Pons (tissue), 1 donor: ENCODE measurements at places on chromosomes 3 and 15.

DNA sequence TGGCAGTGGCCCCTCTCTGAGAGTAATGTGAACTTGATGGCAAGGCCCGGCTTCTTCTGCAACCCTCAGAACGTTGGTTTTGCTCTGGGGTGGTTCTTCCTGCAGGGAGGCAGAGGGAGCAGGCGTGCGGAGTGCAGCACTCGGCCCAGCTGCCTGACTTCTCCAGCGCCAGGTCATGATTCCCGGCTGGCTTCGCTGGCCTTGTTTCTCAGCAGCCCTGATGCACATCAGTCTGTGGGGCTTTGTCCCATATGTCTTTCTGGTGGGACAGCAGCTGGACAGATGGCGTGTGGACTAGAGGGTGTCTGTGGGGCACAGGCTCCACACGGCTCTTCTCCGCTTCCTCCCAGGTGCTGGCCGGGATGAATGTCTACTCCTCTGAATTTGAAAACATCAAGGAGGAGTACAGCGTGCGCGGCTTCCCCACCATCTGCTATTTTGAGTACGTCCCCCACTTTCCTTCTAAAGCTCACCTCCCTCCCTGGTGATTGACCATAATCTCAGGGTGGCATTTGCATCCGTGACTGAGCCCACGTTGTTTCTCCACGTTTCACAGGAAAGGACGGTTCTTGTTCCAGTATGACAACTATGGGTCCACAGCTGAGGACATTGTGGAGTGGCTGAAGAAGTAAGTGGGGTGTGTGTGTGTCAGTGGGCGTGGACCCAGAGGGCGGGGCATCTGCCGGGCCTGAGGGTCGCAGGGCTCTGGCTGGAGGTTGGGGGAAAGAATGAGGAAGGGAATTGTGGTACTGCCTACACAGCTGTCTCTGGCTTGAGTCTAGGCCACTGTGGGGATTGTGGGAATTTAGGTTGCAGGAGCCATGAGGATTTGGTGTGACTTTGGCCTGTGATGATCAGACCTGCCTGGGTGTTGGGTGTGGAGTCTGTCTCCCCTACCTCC, 57.1 kb downstream of the PDIA5 start:
- no peak for DNase-seq

GRCh38 chr15:92810418-92811138, 89.5 kb upstream of the CHD2 start:
- DNase-seq = peak; percentile 87

- DNase-seq = no peak
These were observed 7.2 kb downstream of the MESP2 start for GRCh38 chr15:89783111-89783860.

- no peak for DNase-seq
These were observed 89.6 kb upstream of the CBLB start for GRCh38 chr3:105958237-105959000.

- peak; percentile 15 for DNase-seq
These were observed 2.5 kb downstream of the SLC22A13 start for GRCh38 chr3:38268087-38268486.

GRCh38 chr3:112464264-112464663, 35.0 kb downstream of the BTLA start:
- peak; percentile 14 for DNase-seq

DNA sequence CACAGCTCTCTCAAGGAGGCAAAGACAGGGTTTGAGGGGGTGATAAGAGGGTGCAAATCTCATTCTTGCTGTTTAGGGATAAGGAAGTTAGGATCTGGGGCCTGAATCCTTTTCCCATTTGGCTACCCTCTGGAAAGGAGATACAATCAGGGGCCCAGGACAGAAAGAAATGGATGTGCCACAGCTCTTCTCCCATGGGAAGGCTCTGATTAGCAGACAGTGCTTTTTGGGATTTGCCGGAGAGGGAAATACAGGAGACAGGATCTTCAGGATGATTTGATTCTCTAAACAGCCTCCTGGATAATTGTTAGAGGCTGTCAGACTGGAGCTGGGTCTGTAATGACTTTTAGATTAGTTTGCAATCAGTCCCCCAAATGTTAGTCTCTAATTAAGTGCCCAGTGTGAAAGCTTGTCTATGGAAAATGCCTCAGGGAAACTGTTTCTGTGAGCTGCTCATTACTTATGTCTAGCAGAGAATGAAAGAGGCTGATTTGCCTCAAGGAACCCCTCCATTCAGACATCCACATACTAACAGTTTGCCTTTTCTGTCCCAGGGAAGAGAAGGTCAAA, 67.6 kb downstream of the COL6A5 start:
- no peak for DNase-seq

DNA sequence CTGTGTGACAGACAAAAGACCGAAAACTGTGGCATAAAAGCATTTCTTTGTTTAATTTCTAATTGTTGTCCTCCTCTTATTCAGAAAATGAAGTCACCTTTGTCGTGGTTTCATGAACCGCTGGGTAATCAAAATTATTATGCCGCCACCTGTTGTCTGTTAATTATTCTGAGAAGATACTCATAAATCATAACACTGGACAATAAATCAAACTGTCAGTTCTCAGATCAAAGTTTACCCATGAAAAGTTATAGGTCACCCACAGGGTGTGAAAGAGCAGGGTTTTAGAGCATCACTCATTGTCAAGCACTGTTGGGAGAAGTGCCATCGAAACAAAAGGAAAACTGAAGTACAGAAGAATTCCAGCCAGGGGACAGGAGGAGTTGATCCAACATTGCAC, 474.3 kb downstream of the NR2F2 start:
- no peak for DNase-seq

- DNase-seq = peak; percentile 64
These were observed 47.2 kb downstream of the SLC12A8 start for GRCh38 chr3:125165189-125165947.

DNA sequence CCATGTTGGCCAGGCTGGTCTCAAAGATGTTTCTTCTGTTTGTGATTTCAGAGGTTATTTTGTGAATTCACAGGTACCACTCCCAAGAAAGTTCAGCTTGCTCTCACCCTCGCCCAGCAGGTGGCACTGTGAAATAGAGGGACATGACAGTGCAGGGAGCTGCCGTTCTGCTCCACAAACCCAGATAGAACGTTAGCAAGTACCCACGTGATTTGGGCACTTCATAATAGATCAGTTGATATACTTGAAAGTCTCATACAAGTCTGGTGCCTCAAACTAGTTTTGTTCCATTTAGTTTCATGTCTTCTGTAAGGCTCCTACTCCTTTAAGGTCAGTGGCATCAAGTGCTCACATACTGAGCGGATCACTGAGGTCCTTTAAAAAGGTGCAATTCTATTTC, 45.5 kb downstream of the FILIP1L start:
- DNase-seq = peak; percentile 81

- DNase-seq = no peak
These were observed 16.8 kb downstream of the GABRR3 start for GRCh38 chr3:98018301-98018700.

DNA sequence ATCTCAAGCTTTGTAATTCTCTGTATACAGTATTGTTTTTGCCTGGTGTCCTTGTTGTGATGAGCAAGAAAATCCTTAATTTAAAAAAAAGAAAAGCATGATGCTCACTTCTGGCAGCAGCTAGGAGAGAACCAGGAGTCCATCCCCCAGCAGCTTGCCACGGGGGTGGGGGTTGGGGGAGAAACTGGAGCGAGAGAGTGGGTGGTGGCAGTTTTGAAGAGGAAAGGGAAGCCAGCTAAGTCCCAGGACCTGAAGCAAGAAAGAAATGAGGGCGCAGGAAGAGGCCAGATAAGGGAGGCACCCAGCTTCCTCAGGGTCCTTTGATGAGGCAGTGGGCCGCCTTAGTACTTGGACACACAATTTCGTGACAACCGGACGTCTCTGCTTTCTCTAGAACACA, 23.5 kb downstream of the CHAC1 start:
- no peak for DNase-seq

GRCh38 chr15:77599357-77599756, 33.4 kb downstream of the LINGO1 start:
- DNase-seq = no peak

GRCh38 chr3:90062016-90062415, 954.6 kb downstream of the EPHA3 start:
- no peak for DNase-seq

DNA sequence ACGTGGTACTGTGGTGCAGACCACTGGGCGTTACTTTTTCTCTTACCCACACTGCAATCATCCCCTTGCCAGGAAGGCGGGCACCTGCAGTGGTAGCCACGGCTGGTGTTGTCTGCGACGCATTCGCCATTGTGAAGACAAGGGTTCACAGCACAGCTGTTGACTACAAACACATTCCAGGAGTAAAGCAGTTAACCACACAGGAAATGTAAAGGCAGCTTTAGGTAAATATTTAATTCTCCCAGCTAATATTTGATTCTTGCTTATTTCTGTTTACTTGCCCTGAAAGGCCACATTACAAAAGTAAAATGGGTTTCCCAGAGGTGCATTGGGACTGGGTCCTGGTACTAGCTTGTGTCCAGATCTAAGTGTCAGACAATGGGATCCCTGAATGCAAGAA, 45.4 kb downstream of the HEG1 start:
- no peak for DNase-seq

GRCh38 chr3:184537885-184538665, 23.5 kb upstream of the EPHB3 start:
- DNase-seq = no peak

DNA sequence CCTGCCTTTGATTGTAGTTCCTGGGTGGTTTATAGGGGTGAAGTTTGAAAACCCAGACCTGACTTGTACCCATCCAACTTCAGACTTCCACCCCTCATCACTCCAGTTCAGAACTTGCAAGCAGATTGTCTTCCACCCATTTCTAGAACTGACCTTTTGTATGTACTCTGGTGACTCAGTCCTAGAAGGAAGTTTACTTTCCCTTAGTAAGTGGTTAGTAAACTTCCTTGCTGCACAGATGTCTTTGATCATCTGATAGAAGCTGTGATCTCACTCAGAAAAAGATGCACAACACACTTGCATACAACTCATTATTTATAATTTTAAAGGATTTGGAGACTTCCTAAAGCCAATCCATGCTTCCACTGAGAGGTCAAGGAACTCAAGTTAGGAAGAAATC, 368.0 kb downstream of the MFSD1 start:
- no peak for DNase-seq

GRCh38 chr3:69252631-69253030, 130.2 kb upstream of the LMOD3 start:
- no peak for DNase-seq

DNA sequence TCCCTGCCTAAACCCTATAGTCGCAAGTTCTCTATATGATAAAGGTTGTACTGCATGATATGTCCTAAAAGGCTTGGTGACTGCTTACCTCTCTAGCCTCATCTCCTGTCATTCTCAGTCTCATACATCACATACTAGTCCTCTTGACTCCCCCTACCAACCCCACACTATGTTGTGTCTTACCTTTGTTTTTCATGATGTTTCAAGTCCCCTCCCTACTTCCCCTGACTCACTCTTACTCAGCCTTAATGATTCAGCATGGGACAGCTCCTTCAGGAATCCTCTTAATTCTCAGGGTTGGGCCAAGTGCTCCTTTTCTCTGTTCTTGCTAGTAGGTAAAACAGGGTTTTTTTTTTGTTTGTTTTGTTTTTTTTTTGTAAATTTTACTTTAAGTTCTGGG, 49.6 kb downstream of the SLMAP start:
- no peak for DNase-seq

DNA sequence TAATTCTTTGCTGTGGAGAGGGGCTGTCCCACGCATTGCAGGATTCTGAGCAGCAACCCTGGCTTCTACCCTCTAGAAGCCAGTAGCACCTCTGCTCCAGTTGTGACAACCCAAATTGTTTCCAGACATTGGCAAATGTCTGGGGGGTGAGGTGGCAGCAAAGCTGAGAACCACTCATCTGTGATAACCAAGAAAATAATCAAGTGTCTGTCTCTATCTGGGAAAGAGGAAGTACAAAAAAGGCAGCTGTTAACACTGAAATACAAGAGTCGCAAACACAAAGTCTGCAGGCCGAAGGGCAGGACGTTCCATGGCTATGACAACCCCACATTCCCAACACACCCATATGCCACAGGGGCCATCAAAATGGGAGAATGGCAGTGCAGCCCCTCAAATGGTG, 42.2 kb upstream of the GNB5 start:
- DNase-seq = peak; percentile 12

DNA sequence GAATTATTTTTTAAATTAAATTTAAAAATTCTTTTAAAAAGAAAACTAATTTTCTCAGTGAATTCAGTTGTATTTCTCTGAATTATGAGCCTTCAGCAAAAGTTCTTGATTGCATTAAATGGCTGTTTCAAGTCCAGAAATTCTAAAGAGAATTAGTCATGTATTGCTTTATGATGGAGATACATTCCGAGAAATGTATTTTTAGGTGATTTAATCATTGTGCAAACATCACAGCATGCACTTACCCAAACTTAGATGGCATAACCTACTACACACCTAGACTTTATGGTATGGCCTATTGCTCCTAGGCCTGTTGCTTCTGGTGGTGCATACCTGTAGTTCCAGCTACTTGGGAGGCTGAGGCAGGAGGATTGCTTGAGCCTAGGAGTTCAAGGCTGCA, 44.3 kb upstream of the GCNT3 start:
- DNase-seq = no peak

DNA sequence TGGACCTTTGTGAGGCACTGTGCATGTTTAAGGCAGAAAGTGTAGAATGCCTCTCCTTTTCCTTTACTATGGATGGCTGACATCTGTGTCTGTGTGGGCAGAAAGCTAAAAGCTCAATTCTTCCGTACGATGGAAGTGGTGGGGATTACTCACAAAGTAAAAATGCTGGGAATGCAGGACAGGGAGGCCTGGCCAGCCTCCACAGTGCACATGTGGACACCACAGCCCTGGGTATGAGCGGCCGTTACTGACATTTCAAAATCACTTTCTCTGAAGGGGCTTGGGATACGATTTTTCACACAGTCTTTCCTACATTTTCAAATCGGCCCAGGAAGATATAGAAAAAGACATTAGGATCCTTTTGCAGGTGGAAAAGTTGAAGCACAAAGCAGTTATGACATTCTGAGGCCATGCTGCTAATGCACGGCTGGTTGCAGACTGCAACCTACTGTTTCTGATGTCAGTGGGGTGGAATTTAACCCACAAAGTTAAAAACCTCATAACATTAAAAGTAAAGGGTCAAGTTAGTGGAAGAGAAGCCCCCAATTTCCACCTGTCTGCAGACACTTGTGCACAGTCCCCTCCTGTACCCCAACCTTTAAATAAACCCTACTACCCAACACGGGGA, 27.9 kb downstream of the EHD4 start:
- no peak for DNase-seq

- DNase-seq = peak; percentile 37
These were observed 603 bp downstream of the SCAPER start for GRCh38 chr15:76904461-76905012.

GRCh38 chr3:69309814-69310213, 76.1 kb downstream of the FRMD4B start:
- no peak for DNase-seq

- no peak for DNase-seq
These were observed 192.0 kb upstream of the HES1 start for GRCh38 chr3:193943851-193944517.
